CD4-positive, alpha-beta T cell treated with Interleukin-17A for 1 hour (primary cell): ENCODE measurements at places on chromosomes 11 and 22.

GRCh38 chr11:63841554-63841953, 2.6 kb downstream of the MARK2 start:
- DNase-seq: no peak

- DNase-seq: no peak
These were observed 12.2 kb downstream of the FAR1 start for GRCh38 chr11:13680501-13681264.

GRCh38 chr11:22711071-22711770, 44.8 kb downstream of the GAS2 start:
- no peak for DNase-seq

GRCh38 chr11:111571829-111572501, 30.3 kb upstream of the SIK2 start:
- no peak for DNase-seq

DNA sequence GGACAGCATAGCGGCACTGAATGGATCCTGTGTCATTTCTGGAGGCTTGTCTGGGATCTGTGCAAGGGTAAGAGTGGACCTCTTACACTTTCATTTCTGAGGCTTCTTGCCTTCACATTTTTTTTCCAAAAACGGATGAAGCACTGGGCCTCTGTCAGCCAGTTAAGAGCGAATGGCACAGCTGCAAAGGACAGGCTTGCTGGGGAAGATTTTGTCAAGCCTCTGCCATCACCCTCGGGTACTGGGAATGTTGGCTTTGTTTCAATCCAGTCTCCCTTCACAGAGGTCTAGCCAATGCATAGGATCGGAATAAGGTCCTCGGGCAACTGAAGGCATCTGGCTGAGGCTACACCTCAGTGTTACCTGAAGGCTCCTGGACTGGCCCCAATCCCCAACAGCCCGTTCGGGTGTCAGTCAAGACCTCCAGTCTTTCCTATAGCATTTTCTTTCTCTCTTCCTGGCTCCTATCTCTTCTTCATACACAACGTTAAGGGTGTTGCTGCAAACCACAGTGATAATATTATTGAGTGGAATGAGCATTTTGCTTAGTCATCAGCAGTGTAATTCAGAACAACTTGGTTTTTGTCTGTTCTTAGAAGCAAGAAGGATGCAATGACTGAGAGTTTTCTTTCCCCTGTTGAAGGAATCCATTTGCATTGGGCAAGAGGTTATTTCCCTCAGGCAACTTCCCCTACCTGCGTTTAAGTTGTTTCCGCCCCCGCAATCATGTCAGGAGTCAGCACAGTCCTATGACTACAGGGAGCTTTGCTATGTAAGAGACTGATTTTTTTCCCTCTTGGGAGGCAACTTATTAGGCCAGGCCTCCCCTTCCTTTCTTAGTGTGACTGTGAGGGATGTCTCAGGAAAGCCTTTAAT, 22.8 kb downstream of the NPAT start:
- peak; percentile 29 for DNase-seq

GRCh38 chr11:75440960-75441803, 8.2 kb upstream of the KLHL35 start:
- no peak for DNase-seq

DNA sequence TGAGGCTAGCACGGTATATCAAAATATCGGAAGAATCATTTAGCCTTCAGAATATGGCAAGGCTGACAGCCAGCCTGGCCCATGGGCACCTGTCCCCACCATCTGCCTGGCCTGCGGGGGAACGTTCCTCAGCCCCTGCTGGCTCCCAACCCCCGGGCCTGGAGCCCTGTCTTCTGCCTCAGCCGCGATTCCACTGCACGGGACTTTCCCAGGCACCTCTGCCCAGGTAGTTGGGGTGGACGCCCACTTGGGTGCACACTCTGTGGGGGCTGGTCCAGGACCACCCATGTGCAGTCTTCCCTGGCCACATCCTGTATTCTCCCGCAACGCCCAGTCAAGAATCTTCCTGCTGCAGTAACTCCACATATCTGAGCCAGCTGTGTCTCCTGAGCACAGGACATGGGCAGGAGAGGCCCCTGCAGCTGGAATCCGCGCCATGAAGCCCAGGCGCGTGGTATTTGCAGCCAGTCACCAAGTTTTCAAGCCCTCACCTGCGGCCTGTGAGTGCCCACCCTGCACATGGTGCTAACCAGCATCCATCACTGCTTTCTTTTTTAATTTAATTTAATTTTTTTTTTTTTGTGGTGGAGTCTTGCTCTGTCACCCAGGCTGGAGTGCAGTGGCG, 77.9 kb downstream of the KCNQ1 start:
- DNase-seq: no peak

GRCh38 chr22:22201185-22201929, 43.2 kb upstream of the VPREB1 start:
- no peak for DNase-seq

GRCh38 chr22:20089226-20089976, 9.4 kb downstream of the DGCR8 start:
- DNase-seq: no peak

GRCh38 chr11:91978747-91979146, 245.9 kb upstream of the FAT3 start:
- no peak for DNase-seq

GRCh38 chr11:132520199-132520598, 1012.1 kb downstream of the OPCML start:
- DNase-seq: no peak

GRCh38 chr11:15483205-15483604, 368.5 kb downstream of the INSC start:
- no peak for DNase-seq

GRCh38 chr11:65429068-65429681, 6.6 kb downstream of the NEAT1 start:
- DNase-seq: peak; percentile 58

GRCh38 chr11:2621894-2622293, 77.9 kb downstream of the KCNQ1OT1 start:
- DNase-seq: no peak

GRCh38 chr22:17359501-17359900, 9.8 kb upstream of the CECR2 start:
- no peak for DNase-seq

GRCh38 chr22:37880668-37881440, 25.2 kb upstream of the MICALL1 start:
- no peak for DNase-seq

- no peak for DNase-seq
These were observed 995.1 kb downstream of the BRD1 start for GRCh38 chr22:48832592-48832991.

DNA sequence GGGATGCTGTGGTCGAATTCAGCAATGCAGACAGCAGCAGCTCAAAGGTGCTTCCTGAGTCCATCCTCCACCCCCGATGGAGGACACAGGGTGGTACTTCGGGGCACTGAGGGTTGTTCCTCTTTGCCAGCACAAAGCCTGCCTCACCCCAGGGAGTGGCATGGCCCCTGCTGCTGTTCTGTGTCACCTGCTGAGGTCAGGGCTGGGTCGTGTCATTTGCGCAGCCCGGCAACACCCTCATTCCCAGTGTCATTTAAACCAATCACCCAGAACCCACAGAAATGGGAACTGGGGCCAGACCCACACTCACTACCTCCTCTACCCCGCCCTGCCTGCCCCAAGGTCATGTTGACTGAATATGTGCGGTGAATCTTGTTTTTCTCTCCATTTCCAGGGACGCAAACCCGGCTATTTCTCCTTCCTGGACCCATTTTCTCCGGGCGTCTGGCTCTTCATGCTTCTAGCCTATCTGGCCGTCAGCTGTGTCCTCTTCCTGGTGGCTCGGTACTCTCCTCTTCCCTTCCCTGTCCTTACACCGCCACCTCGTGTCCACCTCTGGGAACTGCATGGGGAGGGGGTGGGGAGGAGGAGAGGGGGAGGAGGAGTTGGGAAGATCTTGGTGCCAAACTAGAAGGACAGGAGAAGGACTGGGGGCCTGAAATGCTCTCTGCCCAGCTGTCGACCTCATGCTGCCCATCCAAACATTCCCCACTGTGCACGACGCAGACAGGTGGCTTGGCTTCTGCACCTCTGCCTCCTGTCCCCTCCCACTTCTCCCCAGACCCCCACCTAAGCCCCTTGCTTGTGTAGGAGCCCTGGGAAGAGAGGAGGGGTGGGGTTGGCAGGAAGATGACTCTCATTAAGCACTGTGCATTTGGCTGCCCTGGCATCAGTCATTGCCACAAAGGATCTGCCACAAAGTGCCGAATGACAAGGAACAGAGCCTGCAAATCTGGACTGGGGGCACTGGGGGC, 71.2 kb upstream of the TBCEL start:
- DNase-seq: peak; percentile 55

DNA sequence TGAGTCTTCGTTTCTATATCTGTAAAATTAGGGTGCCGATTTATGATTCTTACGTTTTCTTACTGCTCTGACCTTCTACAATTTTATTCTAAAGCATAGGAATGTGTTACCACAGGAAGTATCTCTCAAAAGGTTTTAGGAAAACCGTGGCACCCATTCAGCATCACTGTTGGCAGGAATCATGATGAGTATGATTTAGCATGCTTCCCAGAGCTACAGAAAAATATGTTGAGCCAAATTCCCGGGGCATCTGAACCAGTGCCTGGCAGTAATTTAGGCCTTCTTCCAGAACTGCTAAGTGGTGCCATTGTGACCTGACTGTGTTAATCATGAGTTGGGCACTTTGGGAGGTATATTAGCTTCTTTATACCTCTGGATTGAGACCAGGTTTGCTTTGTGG, 605.0 kb upstream of the RAG2 start:
- no peak for DNase-seq

DNA sequence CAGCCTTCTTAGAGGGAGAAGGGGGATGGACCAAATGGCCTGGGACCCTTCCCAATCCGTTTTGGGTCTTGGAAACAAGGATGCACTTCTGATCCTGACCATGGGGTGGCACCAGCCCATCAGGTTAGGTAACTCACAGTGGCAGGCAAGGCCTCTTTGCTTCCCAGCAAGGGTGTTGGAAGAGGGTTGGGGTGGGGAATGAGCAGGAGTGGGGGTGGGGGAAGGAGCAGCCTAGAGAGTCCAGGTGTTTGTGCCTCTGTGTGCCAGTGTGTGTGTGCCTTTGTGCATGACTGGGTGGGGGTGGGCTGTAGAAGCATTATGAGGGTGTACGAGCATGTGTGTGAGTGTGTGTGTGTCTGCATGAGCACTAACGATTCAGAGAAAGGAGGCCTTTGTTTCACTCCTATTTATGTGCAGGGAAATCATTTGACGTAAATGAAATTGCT, 213.1 kb downstream of the INSC start:
- DNase-seq: no peak

GRCh38 chr22:42717197-42717928, 3.3 kb downstream of the A4GALT start:
- no peak for DNase-seq

DNA sequence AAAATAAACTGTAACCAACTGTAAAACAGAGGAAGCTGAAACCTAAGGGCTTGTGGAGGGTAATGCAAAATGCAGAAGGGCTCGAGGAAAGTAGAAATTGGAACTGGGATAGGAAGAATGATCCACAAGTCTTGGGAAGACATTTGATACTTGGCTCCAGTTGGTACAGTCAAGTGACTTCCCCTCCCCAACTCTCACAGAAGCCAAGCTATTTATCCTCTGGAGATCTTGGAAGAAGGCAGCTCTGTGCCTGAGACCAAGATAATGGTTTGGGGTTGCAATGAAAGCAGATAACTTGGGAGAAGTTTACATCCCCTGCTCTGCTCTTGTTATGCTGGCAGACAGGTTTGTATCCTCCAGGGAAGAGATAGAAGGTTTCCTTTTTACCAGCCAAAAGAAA, 198.9 kb upstream of the ZC3H12C start:
- no peak for DNase-seq

DNA sequence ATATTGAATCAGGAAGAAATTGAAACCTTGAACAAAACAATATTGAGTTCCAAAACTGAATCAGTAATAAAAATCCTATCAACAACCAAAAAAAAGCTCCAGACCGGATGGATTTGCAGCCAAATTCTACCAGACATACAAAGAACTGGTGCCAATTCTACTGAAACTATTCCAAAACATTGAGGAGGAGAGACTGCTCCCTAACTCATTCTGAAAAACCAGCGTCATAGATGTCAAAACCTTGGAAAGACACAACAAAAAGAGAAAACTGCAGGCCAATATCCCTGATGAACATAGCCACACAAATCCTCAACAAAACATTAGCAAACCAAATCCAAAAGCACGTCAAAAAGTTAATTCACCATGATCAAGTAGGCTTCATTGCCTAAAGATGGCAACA, 353.8 kb downstream of the TMEM135 start:
- no peak for DNase-seq

GRCh38 chr11:2317354-2318050, 15.7 kb downstream of the TSPAN32 start:
- DNase-seq: no peak

DNA sequence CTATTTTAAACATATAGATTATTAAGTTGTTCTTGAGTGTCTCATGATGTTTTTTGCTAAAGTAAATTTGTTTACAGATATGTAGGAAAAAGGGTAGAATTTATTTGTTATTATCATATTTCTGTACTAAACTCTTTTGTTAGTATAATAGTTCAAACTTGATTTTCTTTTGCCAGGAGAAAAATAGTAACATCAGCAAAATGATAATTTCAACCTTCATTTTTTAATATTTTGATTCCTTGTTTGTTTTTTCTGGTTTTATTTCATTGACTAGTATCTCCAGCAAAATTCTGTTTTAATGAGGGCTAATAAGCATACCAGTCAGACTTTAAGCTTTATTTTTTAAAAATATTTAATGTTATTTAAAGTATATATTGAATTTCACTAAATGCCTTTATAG, 4.0 kb downstream of the OR1S1 start:
- no peak for DNase-seq
